ENCODE measurements at places on chromosomes 5 and 9.

DNA sequence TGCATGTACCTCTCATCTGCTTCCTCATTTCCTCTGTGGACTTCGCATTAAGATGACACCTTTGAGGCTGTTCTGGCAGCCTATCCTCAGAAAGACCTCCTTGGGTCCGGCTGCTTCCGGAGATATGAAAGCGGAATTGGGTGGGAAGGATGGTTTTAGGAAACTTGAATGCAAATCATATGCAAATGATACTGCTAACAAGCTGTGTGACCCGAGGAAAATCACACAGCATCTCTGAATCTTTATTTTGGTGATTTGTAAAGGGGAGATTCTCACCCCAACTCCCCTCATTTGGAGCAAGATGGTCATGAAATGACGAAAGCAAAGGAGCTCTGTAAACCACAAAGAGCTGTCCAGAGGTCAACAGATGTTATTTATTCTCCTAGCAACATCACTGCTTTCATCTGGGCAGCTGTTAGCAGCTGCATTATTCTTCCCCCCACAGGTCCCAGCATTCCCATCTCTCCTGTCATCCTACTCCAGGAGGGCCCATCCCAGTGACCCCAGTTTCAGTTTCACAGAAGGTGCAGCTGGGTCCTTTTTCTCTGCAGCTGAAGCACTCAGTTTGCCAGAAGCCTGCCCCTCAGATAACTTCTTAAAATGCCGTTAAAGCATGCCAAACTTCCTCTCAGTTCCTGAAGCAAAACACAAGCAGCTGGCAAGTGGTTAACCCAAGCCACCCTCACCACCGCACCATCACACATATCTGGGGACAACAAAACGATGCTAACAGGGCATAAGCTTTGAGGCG, 269.5 kb downstream of the SEC61B start:
- DNase-seq, result no peak

GRCh38 chr9:94908011-94908563, 181.6 kb downstream of the AOPEP start:
- DNase-seq, result no peak

DNA sequence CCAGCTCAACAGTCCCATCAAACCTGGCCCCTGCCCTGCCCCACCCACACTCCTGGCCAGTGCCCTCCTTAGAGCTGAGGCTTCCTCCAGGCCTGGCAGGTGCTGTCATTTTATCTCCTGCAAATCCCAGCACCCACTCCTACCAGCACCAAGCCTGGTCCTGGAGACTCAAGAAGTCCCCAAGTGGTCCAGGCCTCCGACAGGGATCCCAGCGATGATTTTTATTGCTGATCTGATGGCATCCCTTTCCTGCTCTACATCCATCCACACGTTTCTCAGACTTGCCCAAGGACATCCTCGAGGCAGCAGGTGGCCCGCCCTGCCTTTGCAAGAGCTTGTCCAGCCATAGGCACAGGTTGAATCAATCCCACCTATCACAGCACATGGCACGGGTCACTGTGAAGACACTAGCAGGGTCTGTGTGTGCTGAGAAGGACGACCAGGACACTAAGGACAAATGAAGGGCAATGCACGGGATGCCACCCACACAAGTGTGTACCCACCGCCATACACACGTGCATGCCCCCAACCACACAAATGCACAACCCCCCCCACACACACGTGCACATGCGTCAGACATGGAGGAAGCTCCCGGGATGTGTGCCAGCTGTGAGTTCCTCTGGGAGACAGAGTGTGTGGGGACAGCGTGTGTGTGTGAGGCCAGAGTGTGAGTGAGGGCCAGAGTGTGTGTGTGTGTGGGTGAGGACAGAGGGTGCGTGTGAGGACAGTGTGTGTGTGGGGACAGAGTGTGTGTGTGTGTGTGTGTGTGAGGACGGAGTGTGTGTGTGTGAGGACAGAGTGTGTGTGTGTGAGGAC, 62.4 kb upstream of the UBAC1 start:
- no peak for DNase-seq

DNA sequence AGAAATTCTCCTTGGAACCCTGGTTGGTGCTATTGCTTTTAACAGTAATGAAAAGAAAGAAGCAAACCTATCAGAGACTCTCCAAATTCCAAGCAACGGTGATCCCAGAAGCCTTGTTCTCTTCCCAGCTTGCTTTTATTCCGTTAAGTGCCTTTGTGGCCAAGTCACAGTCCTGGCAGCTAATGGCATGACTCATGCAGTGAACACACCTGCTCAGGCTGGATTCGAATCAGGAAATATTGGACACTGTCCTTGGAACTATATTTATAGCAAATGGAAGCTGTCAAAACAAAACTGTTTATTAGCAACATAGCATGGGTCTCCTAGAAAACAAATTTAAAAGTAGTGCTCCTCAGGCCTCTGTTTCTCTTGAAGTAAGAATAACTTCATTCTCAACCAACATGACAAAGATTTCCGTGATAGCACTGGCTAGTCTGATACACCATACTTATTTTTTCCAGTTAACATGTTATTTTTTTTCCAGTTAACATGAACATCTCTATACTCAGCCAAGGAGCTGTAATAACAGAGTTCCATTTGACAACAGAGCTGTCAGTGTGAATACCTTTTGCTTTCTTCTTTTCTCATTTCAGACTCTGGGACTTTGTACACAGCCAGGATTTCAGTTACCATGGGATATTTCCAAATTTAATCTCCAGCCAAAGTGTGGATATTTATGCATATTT, 502.4 kb downstream of the GADD45G start:
- no peak for DNase-seq

- no peak for DNase-seq
Observed at GRCh38 chr5:83026930-83027687, 50.1 kb downstream of the TMEM167A start.

DNA sequence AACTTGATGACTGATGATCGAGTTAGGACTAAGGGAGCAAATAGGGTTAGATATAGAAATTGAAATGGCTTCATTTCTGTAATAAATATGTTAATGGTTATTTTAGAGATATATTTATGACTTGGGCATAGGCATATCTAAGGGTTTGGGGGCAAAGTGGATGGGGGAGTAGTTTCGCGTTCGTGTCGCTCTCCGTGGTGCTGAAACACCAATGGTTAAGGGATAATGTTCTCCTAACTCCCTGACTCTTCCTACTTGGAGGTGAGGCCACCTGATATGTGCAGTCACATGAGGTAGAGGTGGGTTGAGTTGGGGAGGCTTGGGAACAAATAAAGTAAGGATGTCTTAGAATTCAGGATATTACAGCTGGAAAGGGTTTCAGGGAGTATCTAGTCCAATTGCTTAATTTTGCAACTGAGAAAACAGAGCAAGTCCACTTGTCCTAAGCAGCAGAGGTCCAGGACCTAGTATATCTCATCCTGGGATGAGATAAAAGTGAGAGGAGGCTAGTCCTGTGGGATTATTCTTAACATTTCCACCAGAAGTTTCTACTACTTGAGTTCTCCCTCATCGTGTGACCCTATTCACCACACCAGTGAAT, 44.0 kb upstream of the MAP1B start:
- DNase-seq, result no peak

- no peak for DNase-seq
Observed at GRCh38 chr9:23764219-23764618, 61.8 kb downstream of the ELAVL2 start.

DNA sequence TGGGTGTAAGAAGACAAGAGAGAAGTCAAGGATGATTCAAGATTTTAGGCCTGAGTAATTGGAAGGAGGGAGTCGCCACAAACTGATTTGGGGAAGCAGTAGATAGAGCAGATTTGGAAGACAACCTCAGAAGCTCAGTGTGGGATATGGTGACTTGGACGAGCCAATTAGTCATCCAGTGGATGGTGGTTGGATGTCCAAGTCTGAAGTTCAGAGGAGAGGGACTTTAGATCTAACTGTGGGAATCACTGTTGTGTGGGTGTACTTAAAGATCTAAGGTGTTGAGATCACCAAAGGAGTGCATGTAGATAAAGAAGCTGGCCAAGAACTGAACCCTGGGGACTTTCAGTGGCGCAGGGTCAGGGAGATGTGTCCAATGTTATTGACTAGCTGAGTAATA, 2.2 kb downstream of the IDNK start:
- no peak for DNase-seq

DNA sequence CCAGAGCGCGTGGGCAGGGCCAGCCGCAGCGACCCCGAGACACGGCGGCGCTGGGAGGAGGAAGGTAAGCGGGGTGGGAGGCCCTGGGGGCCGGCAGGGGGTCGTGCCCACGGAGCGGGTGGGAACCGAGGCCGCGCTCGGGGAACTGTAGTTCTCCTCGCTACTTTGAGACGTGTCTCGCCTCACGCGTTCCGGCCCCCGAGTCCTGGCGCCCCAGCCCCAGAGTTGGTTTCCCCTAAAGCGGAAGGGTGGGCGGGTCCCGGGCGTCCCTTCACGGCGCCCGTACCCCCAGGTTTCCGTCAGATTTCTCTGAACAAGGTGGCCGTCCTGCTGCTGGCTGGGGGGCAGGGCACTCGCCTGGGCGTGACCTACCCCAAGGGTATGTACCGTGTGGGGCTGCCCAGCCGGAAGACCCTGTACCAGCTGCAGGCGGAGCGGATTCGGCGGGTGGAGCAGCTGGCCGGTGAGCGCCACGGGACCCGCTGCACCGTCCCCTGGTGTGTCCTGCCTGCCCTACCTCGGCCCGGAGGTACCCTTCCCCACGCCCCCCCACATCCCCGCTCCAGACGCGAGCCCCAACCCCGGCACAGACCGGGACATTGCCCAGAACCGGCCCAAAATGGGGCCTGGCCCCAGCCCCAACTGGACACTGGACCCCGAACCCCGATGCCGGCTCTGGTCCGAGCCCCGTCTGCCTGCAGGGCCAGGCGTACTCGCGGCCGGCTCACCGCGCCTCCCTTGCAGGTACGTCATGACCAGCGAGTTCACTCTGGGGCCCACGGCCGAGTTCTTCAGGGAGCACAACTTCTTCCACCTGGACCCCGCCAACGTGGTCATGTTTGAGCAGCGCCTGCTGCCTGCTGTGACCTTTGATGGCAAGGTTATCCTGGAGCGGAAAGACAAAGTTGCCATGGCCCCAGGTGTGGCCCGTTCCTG, 709 bp downstream of the UAP1L1 start:
- DNase-seq, result no peak

DNA sequence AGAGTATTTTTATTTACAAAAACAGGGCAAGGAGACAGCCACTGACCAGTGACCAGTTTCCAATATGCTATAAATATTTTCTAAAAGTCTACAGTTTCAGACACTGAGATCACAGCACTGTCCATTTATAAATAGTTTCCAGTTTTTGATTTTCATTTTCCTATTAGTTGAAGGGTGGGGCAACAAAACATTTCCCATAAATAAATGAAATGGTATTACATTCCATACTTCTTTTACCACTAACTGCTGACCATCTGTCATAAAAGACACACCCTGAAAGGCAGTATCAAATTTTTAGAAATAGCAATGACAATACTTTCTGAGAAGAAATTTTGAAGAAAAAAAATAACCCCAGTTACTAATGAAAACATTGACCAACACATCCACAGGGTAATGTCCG, 126.7 kb downstream of the ARSB start:
- no peak for DNase-seq

GRCh38 chr5:139746691-139747582, 48.7 kb upstream of the PSD2 start:
- no peak for DNase-seq

DNA sequence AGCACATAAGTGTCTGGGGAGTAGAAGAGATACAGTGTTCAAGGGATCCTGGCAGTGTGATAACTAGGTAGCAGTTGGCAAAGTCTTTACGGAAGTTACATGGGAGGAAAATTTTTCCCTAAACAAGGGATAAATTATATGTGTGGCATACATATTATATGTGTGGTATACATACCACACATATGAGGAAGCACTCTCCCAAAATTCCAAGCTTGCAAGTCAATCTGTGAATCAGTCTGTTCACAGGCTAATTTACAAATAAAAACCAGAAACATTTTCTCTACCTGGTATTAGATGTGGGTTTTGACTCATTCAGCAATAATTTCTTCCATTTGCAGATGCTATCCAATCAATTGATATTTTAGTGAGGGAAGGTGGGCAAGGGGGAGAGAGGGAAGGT, 110.0 kb downstream of the ISOC1 start:
- no peak for DNase-seq

- DNase-seq, result no peak
Observed at GRCh38 chr9:16328349-16328748, 542.1 kb downstream of the BNC2 start.

DNA sequence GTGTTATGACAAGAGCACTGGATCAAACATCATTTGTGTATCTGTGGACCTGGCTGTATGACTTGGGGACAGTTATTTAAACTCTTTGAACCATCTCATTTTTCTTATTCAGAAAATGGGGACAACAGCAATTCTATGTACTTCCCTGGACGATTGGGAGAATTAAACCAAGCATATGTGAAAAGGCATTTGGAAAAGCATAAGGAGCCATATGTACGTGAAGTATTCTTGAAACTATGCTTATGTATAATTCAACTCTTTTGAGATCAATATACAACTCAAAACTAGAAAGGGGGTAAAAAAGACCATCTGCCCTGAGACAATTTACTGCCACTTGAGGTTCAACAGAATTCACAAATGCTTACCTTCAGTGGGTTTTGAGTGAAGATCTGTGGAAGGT, 75.5 kb downstream of the NLN start:
- DNase-seq, result no peak

GRCh38 chr9:86098824-86099700, at the start of gene GOLM1:
Gene GOLM1, minus strand, starts transcription at chr9:86099558. Its CDS starts 20,238 bp downstream, at chr9:86079320.
- no peak for DNase-seq

GRCh38 chr5:74848553-74849025, 17.6 kb downstream of the FAM169A start:
- peak; percentile 28 for DNase-seq

DNA sequence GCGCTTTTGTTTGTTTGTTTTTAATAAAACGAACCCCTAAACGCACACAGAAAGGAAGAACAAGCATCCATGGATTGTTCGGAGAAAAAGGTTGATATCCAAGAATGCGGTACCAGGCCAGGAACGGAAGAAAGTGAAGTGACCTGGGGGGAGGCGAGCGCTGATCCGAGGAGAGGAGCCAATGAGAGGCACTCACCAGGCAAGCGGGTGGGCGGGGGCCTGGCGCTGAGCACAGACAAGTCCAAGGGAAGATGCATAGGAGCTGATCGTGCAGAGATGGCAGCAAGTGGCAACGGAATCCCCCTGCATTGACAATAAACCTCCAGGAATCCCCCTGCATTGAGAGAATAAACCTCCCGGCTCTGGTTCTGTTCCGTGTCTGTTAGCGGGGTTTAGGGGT, 8.4 kb downstream of the OBP2B start:
- no peak for DNase-seq

GRCh38 chr9:13832446-13832845, 481.5 kb downstream of the NFIB start:
- no peak for DNase-seq

- DNase-seq, result no peak
Observed at GRCh38 chr5:157925786-157926671, 67.1 kb upstream of the CLINT1 start.

Measured in retinal pigment epithelial cell (primary cell).